ENCODE measurements at places on chromosomes 6 and 20.

DNA sequence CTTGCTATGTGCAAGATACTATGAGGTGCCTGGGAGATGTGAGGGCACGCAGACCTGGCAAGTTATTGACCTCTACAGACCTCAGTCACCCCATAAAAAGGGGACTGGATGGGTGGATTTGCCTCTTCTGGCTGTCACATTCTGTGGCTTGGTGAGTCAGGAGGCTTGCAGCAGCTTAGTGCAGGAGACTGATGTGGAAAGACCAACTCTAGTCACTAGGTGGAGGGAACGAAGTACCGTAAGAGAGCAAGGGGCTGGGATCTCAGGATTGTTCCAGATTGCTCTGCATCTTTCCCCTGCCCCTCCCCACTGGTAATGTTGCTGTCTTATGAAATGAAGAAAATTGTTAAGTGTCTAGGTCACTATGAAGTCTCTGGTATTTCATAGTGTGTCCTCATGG, 3.3 kb downstream of the MAPRE1 start:
- peak; percentile 18 for DNase-seq

DNA sequence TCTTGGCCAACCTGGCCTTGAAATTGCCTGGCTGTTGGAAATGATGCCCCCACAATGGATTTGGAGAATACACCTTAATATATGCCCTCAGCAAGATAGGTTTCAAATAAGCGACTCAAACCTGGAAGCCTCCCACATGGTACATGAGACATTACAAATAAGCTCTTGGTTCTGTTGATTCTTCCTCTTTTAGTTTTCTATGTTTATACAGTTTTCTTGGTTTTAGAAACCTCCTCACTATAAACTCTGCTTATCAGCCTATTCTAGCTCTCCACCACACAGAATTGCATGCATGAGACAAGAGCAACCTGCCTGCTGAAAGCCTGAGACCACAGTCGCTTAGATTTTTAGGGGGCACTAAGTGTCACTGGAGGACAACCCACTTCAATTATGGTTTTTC, 108.8 kb upstream of the PREP start:
- no peak for DNase-seq

DNA sequence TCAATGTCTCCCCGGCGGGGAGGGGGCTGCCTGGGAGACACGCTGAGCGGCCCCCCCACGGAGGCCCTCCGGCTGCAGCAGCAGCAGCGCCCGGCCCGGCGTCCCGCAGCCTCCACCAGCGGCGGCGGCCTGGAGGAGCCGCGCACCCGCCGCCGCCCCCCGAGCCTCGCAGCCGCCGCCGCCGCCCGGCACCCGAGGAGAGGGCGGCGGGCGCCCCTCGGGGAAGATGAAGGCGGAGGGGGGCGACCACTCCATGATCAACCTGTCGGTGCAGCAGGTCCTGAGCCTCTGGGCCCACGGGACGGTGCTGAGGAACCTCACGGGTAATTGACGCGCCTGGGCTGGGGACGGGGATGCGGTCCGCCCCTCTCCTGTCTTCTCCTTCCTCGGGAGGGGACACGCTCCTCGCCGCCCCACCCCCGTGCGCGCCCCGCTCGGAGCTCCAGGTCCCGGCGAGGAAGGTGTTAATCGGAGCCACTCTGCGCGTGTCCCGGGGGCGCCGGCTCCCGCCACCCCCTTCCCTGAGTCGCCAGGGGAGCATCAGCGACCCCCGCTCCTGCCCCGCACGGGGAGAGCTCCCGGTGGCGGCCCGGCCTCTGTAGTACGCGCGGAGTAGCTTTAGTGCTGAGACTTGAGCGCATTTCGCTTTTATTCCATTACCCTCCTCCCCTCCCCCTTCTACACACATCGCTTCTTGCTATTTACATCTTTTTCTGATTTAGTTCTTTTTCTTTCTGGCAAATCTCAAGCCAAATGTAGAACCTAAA, 686 bp downstream of the TMEM170B start:
- peak; percentile 29 for DNase-seq

DNA sequence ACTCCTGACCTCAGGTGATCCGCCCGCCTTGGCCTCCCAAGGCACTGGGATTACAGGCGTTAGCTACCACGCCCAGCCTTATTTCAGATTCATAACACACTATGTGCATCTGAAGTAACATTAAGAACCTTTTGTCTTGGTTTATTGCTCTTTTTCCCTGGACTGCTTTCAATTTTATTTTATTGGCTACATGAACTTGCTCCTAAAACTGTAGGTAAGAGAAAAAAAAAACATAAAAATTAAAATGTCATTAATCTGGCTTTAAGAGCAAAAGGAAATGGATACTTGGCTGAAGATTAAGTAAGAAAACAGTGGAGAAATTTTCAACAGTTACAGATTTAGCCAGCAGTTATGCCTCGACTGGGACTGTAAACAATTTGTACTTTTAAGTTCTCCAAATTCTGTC, 62.5 kb downstream of the GJA1 start:
- DNase-seq: no peak

DNA sequence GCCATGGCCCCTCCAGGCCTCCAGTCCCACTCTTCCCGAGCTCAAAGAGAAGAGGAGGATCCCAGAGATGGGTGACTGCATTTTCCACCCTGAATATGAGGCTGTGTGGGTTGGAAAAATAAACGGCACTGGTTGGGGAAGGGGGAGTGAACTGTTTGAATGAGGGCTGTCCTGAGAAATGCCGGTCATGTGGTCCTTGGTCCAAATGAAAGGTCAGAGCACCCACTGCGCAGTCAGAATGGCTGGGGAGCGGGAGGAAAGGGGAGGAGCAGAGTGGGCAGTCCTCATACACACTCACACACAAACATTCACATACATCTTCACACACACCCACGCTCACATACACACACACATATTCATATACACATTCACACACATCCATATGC, 83.1 kb downstream of the MRPL14 start:
- no peak for DNase-seq

DNA sequence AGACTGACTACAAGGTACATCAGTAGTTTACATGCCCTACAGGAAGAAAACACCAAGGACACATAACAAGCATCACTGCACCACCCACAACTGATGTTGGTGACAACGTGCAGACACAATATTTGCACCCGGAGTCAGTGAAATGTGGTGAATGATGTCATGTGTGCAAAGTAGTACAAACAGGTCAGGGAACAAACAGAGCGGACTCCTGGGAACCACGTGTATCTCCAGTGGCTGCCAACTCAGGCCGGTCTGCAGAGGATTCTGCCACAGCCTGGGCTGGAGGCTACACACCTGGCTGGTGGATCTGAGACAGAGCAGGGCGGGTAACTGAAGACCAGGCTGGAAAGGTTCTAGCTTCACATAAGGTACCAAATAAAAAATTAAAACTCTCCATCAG, 28.2 kb upstream of the RPS6KA2 start:
- DNase-seq: no peak

GRCh38 chr6:46909371-46909770, 12.4 kb downstream of the ADGRF5 start:
- no peak for DNase-seq

DNA sequence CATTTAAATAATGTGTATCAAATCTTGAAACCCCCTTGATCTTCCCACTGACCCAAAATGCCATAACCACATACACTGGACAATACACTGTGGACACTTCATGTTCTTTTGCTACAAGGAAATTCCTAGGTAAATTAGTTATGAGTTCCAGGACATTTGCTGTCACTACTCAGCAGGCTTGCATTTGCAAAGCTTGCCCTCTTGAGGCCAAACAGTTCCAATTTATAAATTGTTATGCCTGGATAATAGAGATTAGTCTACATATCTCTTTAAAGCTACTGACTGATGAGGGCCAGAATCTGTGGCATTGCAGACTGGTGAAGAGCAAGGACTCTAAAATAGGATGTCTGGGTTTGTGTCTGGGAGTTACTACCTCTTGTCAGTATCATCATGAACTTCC, 17.4 kb upstream of the RAB32 start:
- DNase-seq: no peak

DNA sequence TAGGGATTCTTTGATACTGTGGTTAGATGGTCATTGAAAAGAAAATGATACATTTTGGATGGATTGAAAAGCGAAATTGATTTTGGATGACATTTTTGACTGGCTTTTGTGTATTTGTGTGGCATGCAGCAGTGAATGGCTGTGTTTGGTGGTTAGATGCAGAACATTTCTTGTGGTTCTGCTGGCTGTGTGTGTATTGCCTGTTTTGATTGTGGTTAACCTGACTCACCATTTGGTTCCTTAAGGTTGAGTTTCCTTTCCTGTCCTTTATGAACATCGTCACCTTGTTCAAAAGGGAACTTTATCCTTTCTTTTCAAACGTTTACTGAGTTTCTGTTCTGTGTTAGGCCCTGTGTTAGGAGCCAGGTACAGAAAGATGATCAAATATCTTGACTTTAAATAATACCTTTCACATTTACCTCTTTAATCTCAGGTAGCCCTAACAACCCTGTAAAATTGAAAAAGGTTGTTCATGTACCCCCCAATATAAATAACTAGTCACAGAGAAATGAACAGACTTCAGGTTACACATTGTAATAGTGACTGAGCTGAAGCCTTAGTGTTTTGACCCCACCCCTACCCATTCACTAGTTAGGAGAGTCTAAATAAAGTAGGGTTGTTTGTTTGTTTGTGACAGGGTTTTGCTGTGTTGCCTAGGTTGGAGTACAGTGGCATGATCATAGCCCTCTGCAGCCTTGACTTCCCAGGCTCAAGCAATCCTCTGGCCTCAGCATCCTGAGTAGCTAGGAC, 23.8 kb downstream of the ANKS1A start:
- DNase-seq: peak; percentile 16

- peak; percentile 10 for DNase-seq
These were observed 80.2 kb upstream of the ASF1A start for GRCh38 chr6:118813775-118814174.

GRCh38 chr6:128346569-128346968, 173.8 kb downstream of the PTPRK start:
- no peak for DNase-seq

GRCh38 chr20:44736170-44737021, 9.3 kb upstream of the KCNK15 start:
- DNase-seq: peak; percentile 11

GRCh38 chr6:70474751-70475150, 61.4 kb downstream of the FAM135A start:
- DNase-seq: no peak

DNA sequence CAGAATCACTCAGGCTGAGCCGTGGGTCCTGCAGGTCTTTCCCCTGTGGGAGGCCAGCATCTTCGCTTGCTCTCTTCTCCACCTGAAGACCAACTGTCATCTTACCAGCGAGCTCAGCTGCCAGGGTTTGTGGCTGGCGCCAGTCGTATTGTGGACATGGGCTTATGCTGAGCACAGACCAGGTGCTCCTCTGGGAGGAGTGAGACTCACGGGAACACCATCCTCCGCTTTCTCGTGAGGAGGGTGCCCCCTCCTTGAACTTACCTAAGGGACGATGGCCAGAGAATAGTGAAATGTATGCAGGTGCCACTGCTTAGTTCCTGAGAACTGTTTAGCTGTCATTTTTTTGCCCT, 17.1 kb downstream of the WRNIP1 start:
- DNase-seq: no peak

DNA sequence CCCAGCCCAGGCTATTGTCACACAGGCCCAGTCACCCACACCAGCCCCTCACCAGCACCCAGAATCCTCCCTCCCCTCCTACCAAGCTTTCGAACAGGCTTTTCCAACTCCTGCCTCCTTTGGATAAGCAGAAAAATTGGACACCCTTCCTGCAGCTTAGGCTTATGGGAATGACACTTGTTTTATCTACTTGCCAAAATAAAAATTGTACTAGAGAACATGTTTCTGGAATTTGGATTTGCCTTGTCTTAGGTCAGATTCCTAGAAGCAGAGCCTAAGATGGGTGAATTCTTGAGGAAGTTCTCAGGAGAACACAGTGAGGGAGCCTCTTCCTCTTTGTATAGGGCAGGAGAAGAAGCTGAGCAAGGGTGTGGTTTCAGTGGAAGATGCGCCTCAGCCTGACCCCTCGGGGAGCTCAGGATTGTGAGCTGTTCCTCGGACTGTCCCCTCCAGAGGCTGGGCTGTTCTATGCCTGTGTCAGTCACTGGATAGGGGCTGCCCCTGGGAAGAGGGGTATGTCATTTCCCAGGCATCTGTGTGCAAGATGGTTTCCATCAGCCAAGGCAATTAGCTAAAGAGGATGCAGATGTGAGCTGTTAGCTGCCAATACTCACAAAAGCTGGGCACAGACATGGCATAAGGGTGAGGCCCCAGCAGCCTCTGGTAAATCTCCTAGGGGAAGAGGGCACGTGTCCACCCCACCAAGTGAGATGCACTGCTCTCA, 33.9 kb downstream of the ITPR3 start:
- no peak for DNase-seq

- no peak for DNase-seq
These were observed 187.5 kb upstream of the SPTLC3 start for GRCh38 chr20:12821249-12821648.

GRCh38 chr6:37700620-37700973, 2.9 kb upstream of the MDGA1 start:
- no peak for DNase-seq

DNA sequence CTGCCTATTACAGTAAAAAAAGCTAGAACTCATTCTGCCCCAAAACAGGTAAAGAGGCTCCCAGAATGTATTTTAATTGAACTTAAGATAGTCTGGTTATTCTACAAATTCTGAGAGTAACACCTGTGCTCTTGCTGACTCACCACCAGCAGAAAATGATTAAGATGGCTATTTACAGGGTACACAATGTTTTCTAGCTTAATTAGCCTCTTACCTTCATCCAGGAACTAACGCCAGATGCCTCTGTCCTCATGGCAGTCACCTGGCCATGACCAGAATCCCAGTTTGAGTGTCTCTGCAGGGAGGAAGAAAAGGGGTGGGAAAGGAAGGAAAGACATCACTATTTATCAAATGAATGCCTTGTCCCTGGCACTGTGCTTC, 31.3 kb upstream of the PPP1R3G start:
- DNase-seq: no peak

GRCh38 chr6:56033401-56033800, 158.0 kb upstream of the BMP5 start:
- no peak for DNase-seq

GRCh38 chr6:30885999-30886896, 1.9 kb downstream of the DDR1 start:
- DNase-seq: no peak

DNA sequence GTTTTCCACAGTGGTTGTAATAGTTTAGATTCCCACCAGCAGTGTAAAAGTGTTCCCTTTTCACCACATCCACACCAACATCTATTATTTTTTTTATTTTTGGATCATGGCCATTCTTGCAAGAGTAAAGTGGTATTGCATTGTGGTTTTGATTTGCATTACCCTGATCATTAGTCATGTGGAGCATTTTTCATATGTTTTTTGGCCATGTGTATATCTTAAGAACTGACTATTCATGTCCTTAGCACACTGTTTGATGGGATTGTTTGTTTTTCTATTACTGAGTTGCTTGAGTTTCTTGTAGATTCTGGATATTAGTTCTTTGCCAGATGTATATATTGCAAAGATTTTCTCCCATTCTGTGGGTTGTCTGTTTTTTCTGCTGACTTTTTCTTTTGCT, 820.1 kb downstream of the TENT5A start:
- DNase-seq: no peak

- no peak for DNase-seq
These were observed 259.3 kb upstream of the FAM83B start for GRCh38 chr6:54587277-54587676.

- no peak for DNase-seq
These were observed 8.5 kb downstream of the AKAP12 start for GRCh38 chr6:151248295-151248694.

GRCh38 chr6:43454696-43455530, 435 bp downstream of the DLK2 start:
- peak; percentile 36 for DNase-seq

Measured in activated naive CD4-positive, alpha-beta T cell treated with Interleukin-2 at 50 U/mL for 16 hours (primary cell).